ENCODE measurements at places on chromosomes 6 and 20.

DNA sequence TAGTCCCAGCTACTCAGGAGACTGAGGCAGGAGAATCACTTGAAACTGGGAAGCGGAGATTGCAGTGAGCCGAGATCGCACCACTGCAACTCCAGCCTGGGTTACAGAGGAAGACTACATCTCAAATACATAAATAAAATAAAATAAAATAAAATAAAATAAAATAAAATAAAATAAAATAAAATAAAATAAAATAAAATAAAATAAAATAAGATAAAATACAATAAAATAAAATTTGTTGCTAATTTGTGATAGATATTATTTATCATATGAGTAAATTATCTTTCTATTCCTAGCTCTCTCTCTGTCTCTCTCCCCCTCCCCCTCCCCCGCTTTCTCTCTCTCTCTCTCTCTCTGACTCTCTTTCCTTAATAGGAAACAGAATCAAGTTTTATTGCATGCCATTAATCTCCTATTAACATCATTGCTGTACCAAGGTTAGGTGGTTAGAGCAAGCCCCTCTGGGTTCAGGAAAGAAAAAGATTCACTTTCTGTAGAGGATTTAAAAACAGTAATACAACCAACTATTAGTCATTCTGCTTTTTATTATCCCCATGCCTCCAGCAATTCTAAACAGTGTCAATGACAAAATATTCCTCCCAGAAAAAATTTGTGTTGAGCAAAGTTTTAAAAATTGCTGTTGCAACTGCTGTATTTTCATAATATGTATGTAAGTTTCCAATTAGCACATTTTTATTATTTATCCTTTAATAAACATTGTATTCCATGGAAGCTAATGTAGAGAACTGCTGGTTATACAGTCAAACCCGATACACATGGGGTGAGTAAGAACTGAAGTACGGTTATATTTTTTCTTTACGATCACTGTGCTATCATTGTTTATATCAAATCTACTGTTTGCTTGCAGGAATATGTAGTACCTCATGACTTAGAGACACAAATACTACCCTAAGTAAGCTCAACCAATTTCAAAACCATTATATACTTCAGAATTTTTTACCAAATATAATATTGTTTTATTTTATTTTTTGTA, 22.1 kb downstream of the BMP5 start:
- no peak for DNase-seq

- DNase-seq, result no peak
Measured at GRCh38 chr6:28334286-28335039, 1.5 kb downstream of the ZSCAN31 start.

DNA sequence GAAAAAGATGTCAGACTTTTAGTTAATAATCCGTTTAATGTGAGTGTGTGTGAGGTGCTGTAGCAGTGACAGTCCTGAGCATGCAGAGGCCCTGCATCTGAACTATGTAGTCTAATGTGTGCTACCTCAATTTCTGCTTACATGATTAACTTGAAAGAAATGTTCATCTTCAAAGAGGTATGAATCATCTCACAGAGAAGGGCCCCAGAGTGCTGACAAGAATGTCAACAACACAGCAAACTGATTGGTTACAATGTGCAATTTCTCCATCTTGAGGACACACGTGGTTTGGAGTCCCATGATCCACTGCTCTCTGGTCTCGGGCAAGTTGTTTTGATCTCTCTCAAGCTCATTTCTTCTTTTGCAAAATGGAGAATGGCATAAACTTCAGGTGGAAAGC, 61.7 kb upstream of the EMILIN3 start:
- peak; percentile 63 for DNase-seq

DNA sequence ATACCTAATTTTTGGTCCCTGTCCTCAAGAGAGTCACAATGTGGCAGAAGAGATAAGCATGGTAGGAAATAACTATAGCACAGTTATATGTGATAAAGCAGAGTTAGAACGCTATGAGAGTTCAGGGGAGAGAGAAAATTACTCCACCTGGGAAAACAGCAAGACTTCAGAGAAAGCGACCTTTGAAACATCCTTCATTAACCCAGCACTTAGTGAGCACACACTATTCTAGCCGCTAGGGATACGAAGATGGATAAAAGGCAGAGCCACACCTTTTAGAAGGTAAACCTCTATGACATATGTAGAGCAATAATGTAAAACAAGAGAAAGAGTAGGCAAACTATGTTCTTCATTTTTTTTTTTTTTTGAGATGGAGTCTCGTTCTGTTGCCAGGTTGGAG, 264.3 kb downstream of the PTPRK start:
- DNase-seq, result no peak

- no peak for DNase-seq
Measured at GRCh38 chr6:159995405-159995804, 26.5 kb downstream of the IGF2R start.

GRCh38 chr6:126753606-126754005, 364.9 kb upstream of the RSPO3 start:
- no peak for DNase-seq

- DNase-seq, result no peak
Measured at GRCh38 chr6:4378319-4378996, 243.1 kb upstream of the ECI2 start.

DNA sequence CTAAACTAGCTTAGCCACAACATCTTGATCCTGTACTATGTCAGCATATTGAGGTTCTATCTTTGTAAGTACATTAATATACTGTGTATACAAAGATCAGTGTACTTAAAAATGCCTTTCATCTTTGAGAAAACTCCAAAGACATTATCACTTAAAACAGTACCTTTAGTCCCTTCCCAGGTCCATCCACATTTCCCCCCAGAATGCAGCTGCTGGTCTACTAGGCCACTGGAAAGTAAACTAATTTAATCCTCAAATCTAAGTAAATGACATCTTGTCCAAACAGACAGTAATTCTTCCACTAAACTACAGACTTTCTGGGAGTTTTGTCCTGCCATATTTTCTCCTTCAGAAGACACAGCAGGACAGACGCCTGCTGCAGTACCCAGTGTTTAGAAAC, 68.7 kb downstream of the SYCP2 start:
- DNase-seq, result no peak

DNA sequence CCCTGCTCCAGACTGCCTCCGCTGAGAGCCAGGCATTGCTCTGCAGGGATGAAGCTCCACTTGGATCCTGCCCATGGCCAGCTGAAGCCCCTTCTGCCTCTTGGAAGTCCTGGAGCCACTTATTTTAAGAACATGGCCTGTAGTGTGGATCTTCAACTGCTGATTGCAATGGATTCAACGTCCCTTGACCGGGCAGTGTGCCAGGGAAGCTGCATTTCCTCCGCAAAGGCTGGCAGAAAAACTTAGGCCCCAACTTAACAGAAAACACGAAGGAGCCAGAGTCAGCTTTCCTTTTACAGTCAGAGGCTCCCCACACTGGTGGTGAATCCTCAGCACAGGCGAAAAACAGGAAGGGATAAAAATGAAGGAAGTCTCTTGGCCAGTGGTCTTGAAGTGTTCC, 26.3 kb upstream of the FOXQ1 start:
- no peak for DNase-seq

DNA sequence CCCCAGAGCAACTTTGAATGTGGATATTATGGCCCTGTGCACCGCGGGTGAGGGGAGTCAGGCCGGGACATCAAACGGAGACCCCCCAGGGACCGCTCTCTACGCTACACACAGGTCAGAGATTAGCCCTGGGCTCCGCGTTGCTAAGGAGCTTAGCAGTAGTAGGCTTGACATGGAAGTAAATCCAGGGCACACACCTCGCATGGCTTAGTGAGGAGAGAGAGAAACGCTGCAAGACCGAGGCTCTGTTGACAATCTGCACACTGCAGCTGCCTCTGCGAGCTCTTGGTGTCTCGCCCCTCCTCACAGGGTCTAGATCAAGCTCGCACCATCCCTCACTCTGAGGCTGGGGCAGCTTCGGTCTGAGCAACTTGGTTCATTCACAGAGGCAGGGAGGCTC, 116.1 kb upstream of the CDH4 start:
- DNase-seq, result no peak

GRCh38 chr6:84346372-84346771, 118.9 kb upstream of the CEP162 start:
- no peak for DNase-seq

DNA sequence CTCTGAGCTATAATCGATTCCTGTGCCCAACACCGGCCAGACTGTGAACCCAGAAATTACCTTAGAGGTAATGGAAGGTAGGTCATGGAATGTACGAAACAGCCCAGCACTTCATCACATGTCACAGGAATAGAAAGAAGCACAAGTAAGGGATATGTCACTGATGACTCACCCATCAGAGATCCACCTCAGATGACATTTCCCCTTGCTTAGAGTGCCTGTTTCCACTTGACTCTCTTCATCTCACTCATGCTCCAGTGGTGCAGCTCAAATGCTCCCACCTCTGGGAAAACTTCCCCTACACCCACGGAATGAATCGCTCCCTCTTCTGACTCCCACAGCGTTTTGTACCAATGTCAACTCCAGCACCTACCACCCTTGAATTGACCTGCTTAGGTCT, 381.6 kb upstream of the CNR1 start:
- DNase-seq, result no peak

- no peak for DNase-seq
Measured at GRCh38 chr6:119285908-119286625, 63.5 kb downstream of the MAN1A1 start.

- no peak for DNase-seq
Measured at GRCh38 chr20:19934792-19935491, 82.2 kb upstream of the NAA20 start.

DNA sequence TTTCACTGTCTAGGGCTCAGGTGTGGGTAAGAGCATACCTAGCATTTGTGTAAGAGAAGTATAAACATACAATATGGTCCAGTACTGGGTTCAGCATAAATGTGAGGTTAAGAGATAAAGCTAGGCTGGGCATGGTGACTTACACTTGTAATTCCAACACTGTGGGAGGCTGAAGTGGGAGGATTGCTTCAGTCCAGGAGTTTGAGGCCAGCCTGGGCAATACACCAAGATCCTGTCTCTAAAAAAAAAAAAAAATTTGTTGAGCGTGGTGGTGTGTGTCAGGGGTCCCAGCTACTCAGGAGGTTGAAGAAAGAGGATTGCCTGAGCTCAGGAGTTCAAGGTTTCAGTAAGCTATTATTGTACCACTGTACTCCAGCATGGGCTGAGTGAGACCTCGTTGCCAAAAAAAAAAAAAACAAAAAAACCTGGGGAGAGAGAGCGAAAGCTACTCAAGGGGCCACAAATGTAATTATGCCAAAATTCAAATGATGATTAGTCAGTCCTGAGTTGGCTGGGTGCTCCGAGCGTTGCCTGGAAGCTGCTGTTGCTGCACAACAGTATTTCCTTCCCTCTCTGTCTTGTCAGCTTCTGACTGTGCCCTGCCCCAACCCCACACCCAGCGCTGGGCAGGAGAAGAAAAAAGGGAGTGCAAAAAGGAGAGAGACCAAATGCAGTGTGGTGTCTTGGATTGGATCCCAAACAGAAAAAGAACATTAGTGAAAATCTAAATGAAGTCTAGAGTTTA, 24.0 kb downstream of the CMTR1 start:
- no peak for DNase-seq

DNA sequence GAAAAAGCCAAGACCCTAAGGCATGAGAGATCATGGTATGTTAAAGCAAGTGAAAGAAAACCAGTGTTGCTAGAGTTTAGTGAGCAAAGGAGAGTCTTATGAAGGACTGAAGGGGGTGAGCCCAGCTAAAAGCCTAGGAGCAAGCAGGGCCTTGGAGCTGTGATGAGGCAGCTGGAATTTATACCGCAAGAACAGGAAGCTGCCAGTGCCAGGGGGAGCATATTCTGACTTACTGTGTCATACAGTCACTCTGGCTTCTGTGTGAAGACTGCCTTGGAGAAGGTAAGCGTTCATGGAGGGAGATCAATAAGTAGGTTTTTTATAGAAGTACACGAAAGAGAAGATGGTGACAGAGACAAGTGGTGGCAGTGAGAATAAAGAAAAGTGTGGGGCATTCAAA, 308.9 kb upstream of the THEMIS start:
- no peak for DNase-seq

GRCh38 chr6:112682071-112682470, 334.9 kb downstream of the RFPL4B start:
- no peak for DNase-seq

- DNase-seq, result no peak
Measured at GRCh38 chr20:37328149-37328945, 17.6 kb upstream of the SRC start.

- no peak for DNase-seq
Measured at GRCh38 chr6:138520463-138520862, 21.2 kb upstream of the NHSL1 start.

- DNase-seq, result no peak
Measured at GRCh38 chr6:92701425-92702096, 717.8 kb downstream of the EPHA7 start.

- no peak for DNase-seq
Measured at GRCh38 chr20:48740292-48740649, 87.5 kb downstream of the PREX1 start.

GRCh38 chr6:93358435-93358834, 60.9 kb downstream of the EPHA7 start:
- DNase-seq, result no peak

DNA sequence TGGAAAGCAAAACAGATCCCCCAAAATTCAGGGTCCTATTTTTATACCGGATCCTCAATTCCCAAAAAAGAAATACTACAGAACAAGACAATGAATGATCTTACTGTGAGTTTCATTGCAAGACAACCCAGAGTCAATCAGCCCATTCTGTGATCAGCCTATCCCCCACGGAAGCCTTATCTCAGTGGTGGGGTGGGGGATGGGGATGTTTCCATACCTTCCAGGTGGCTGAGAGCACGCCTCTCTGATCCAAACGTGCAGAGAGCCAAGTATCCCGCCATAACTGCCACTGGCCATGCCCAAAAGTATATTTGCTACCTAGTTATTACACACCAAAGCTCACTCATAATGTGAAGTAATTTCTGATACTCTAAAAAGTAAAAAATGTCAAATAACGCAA, 15.1 kb downstream of the WFDC2 start:
- no peak for DNase-seq
